NCI-H1105 (cell line): ENCODE measurements at places on chromosomes 1 and 21.

DNA sequence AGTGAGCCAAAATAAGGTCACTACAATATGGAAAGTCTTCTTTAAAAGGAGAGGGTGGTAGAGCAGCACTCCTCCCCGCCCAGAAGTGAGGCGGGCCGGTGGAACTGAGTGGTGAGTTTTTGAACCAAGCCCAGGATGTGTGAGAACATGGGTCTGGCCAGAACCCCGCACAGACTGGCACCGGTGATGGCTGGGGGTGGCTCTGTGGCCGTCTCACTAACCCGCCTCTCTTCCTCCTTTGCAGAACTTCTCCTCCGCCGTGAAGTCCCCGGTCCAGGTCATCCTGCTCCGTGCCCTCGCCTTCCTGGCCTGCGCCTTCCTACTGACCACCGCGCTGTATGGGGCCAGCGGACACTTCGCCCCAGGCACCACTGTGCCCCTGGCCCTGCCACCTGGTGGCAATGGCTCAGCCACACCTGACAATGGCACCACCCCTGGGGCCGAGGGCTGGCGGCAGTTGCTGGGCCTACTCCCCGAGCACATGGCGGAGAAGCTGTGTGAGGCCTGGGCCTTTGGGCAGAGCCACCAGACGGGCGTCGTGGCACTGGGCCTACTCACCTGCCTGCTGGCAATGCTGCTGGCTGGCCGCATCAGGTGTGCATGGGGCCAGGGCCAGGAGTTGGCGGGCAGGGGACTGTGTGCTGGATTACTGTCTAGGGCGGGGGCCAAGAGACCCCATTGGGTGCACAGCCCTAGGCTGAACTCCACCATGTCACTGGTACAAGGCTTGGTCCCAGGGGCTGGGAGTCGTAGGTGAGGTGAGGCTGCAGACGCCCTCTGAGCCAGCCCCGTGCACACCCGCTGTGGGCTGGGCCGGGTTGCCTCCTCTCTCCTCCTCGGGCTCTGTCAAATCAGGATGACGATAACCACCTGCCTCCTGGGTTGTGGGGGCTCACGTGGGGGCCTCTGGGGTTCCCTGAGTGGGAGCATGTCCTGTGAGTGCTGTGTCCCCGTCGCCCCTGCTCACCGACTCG lies 12.4 kb downstream of the TMEM201 start:
- DNase-seq: no peak

- DNase-seq: no peak
Observed at GRCh38 chr1:121546830-121547591, 362.2 kb downstream of the SRGAP2C start.

- no peak for DNase-seq
Observed at GRCh38 chr1:18178111-18178510, 70.5 kb downstream of the IGSF21 start.

- no peak for DNase-seq
Observed at GRCh38 chr21:31279986-31280385, 64.1 kb downstream of the TIAM1 start.

- DNase-seq: no peak
Observed at GRCh38 chr1:91080650-91081049, 58.8 kb upstream of the ZNF644 start.

- no peak for DNase-seq
Observed at GRCh38 chr1:94819945-94820746, at the start of gene SLC44A3. Gene SLC44A3 (plus strand): TSS chr1:94820357. CDS start chr1:94820452, 95 bp downstream.

- DNase-seq: no peak
Observed at GRCh38 chr1:145689922-145690321, 17.2 kb downstream of the PDZK1 start.

DNA sequence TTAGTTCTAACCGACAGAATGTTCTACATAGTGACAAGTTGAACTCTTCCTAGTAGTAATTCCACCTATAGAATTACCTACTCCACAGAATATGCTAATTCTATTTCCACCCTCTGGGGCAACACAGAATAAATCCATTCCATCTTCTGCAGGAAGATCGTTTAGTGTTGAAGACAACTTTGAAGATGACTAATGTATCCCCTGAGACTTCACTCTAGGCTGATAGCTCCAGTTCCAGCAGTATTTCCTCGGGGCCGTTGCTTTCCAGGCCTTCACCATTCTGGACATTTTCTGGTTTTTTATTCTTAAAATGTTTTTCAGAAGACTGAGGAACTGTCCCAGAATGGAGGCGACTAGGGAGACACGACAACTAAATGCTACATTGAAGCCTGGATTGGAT lies 61.0 kb upstream of the CSF1 start:
- no peak for DNase-seq

DNA sequence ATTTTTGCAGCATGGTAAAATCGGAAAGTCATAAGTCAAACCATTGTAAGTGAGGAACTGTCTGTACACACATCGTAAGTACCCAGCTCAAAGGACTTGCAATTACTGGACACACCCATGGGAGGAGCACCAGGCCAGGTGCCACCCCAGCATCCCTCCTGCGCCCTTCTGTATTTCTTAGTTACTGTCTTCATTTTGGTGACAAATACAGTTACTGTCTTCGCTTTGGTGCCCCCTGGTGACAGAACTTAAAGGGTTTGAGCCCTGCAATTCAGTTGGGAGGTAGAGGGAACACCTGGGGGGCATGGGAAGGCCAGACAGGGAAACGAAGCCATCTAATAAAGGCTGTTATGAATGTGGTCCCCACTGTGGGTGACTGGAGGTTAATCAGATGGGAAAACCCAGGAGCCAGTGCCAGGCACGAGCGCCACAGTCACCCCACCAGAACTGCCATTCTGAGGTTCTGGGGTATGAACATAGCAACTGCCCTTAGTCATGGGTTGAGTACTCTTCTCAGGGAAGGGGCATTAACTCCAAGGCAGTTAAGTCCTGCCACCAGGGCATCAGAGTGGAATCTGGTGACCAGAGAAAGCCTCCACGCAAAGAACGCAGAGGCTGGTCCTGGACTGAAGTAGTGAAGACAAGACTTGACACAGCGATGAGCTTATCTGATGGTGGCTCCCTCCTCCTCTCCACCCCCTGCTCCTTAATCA lies 612.9 kb downstream of the PTPRU start:
- peak; percentile 45 for DNase-seq

GRCh38 chr1:210222340-210223006 lies 10.1 kb upstream of the SERTAD4 start:
- no peak for DNase-seq

DNA sequence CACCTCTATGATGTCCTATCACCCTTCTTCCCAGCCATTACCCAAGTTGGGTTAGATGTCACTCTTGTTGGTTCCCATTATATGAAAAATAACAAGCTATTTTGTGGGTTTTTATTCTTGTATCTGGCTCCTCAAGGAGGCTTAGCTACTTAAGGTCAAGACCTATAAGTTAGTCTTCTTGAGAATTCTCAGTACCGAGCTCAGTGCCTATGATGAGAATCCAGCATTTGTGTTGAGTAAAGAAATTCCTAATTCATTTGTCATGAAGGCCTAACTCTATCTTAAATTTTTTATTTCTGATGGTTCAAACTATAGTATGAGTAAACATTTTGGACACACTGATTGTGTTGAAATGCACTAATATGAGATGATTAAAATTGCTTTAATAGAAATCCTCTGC lies 15.9 kb downstream of the NUF2 start:
- no peak for DNase-seq

- peak; percentile 7 for DNase-seq
Observed at GRCh38 chr1:31335007-31335406, 37.9 kb downstream of the FABP3 start.

DNA sequence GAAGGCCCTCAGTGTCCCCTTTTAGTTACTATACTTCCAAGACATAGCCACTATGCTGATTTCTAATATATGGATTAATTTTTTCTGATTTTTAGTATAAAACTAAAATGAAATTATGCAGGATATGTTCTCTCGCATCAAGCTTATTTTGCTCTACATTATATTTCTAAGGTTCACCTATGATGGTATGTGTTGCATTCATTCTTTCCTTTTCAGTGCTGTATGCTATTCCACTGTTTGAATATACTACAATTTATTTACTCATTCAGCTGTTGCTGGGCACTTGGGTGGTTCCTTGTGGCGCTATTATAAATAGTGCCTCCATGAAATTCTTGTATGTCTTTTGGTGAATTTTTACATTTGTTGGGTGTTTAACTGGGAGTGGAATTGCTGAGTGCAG lies 230.3 kb downstream of the ATG4C start:
- no peak for DNase-seq

DNA sequence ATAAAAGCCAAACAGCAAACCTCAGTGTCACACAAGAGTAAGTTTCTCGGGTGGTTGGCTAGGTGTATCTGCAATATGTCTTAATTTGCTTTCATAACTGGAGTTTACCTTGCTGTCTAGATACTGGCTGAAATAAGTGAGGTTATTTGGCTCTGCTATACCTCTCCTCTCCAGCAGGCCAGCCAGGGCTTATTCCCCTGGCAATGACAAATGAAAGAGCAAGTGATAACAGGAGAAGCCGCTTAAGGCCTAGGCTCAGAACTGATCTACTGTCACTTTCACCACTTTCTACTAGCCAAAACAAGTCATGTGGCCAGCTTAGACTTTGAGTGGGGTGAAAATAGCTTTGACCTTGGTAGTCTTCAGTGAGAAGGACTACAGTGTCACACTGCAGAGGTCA lies 4.8 kb upstream of the RPE65 start:
- no peak for DNase-seq

DNA sequence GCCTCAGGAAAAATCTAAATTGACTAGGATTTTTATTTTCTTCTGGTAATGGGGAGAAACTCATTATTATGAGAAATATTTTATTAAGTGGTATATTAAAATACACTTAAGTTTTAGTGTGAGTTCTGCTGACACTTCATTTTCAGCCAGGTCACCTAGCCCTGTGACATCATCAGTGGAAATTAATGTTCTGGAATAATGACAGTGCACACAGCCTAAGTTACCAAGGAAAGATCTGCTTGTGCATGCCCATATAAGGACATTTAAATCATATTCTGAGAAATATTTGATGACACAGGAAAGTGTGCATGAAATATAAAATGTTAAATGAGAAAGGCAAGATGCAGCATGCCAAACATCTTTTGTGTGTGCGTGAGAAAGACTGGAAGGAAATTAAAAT lies 102.0 kb downstream of the KIF14 start:
- peak; percentile 4 for DNase-seq

DNA sequence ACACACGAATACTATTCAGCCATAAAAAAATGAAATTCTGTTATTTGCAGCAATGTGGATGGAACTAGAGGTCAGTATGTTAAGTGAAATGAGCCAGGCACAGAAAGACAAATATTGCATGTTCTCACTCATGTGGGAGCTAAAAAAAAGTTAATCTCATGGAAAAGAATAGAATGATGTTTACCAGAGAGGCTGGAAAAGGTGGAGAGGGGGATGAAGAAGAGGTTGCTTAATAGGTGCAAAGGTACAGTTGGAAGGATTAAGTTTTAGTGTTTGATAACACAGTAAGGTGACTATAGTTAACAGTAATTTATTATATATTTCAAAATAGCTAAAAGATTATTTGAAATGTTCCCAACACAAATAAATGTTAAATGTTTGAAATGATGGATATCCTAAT lies 10.8 kb upstream of the RGL1 start:
- no peak for DNase-seq
